ENCODE measurements at places on chromosomes 5 and 9. TPM values are rescaled to one million over a fixed set of nuclear protein-coding genes. Genes with fewer than 3 reads are reported as not detected.

The DOCK2 gene
- polyA plus RNA-seq = 92.5 TPM

GRCh38 chr5:42516282-42517042 lies 93.2 kb downstream of the GHR start:
- DNase-seq = no peak

The ST8SIA4 gene
- 15.3 TPM for polyA plus RNA-seq

- DNase-seq = no peak
Measured at GRCh38 chr9:2336055-2336454, 285.5 kb upstream of the VLDLR start.

- no peak for DNase-seq
Measured at GRCh38 chr5:58012102-58012501, 447.8 kb downstream of the PLK2 start.
